Effector memory CD8-positive, alpha-beta T cell (primary cell): ENCODE measurements at places on chromosomes 5 and 9.

GRCh38 chr9:108239696-108240321 is 616.0 kb downstream of the ACTL7B start:
- no peak for DNase-seq

DNA sequence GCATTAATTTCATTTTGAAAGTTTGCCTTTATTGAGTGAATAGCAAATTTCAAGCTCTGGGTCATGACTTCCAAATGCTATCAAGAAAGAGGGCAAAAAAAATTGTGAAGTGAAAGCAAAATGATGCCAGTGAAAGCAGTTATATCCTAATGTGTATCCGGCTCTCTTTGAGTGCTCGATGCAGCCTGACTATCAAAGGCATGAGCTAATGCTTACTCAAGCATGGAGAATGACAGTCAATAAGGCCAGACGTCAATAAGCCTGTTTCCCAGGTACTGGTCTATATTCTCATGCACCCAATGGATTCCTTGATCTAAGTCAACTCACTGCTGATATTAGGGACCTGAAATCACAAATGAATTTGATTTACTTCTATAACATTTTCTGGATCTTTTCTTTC is 435.5 kb downstream of the CAAP1 start:
- no peak for DNase-seq

DNA sequence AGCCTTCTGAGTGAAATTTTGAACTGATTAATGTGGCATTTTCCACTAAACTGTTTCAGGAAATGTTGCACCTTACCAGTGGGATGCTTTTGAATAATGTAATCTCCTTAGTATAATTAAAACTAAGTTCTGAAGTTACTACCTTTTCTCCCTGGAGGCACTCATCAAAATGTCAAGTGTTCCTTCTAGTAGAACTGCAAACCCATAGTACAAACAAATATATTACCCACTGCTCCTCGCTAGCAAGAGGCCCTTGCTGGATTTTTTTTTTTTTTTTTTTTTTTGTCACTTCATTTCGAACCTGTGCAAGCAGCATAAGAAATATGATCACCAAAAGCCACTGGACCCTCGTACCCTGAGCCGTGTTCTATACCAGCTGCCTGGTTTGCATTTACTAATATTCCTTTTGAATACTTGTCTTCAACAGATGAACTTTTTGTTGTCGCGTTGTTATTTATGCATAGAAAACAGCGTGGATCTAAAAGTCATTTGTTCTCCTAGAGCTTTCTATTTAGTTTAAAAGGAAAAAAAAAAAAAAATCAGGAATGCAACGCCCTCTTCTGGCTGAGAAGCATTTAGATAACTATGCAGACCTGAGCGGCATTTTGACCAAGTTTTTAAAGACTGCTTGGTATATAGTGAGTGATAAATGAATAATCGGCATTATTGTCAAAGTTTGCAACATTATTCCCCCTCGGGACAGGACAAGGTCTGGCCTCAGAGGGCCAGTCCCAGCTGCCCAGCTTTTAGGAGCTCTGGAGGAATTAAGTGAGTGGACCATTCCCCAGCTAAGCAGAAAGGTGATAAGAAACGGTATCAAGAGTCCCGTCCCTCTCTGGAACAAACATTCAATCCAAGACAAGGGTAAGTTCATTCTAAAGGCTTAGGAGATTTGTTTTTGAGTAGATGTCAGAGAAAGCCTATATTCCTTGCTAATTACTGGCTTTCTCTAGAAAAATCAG is 162.5 kb upstream of the KIF2A start:
- no peak for DNase-seq

- DNase-seq: no peak
These were observed 34.8 kb downstream of the ADAMTS12 start for GRCh38 chr5:33857037-33857436.

- DNase-seq: no peak
These were observed 143.3 kb downstream of the INSYN2B start for GRCh38 chr5:169836835-169837536.

- DNase-seq: no peak
These were observed 53.6 kb downstream of the IRF1 start for GRCh38 chr5:132436936-132437335.

GRCh38 chr5:163564321-163564938 is 59.0 kb downstream of the MAT2B start:
- peak; percentile 68 for DNase-seq

DNA sequence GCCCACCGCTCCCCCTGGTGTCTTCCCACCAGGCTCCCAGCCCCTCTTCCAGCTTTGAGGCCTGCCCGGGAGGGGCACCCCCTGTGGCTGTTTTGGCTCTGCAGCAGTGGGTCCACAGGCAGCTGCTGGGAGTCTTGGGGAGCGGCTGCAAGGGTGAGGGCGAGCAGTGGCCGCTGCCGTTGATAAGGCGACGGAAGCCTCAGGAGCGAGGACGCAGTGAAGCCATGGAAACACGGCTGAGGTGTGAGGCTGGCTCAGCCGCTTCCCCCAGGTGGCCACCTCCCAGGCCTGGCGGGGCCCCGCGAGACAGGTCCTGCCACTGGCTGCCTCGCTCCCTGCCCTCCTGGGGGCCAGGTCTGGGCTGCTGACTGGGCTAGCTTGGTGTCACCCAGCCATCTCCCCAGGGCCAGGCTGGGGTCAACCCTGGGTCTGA is 41.5 kb downstream of the CXXC5 start:
- DNase-seq: no peak
